ENCODE measurements at places on chromosomes 3 and 15. TPM values are rescaled to one million over a fixed set of nuclear protein-coding genes. Genes with fewer than 3 reads are reported as not detected.

The HCN4 gene
- total RNA-seq, result not detected

The SLC51B gene
- total RNA-seq, result not detected

The SI gene
- total RNA-seq, result not detected

The ADAMTSL3 gene
- total RNA-seq, result not detected

The CIDEC gene
- total RNA-seq, result not detected

The PDZRN3 gene
- total RNA-seq, result not detected

The SLC28A1 gene
- total RNA-seq, result not detected

The SLCO3A1 gene
- total RNA-seq, result 12.7 TPM

The KLF15 gene
- 0.46 TPM for total RNA-seq

The CCDC39 gene
- total RNA-seq, result not detected

DNA sequence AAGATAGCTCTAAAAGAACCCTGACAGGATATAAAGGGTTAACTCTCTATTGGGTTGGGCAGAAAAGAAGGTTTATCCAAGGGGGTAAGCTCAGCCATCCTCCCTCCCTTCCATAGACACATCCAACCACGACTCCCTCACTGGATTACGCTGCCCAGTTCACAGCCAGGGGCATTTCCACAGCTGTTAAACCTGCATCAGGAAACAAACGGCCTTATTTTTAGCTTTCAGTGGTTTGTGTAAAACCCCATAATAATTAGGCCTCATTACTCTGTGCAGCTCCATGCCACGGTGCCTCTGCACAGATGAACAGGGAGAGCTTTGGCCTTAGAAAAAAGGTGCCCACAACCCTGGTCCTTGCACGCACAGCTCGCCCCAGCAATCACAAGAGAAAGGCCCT is 110.6 kb downstream of the GABRB3 start:
- no peaks in the 10 kb centered on the region for H3K4me1 ChIP-seq
- H3K36me3 ChIP-seq, result no peaks in the 10 kb centered on the region
- DNase-seq, result no peak

DNA sequence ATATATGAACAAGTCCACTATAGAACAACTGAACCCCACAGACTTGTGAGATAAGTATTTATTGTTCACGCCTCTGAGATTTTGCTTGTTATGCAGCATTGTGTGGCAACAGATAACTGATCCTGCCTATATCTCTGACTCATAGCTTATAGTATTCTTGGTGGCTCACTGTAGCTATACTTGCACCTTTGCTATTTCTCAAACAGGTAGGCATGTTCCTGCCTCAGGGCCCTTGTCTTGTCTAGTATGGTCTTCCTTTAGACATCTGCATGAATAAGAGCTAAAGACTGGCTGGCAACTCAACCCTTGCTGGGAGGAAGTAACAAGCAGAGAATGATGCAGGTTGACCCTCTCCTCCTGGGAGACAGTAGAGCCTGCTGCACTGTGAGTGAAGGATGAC is 256.1 kb downstream of the CHST2 start:
- no peak overlapping the region for H3K4me3 ChIP-seq
- no peak for DNase-seq
- no peaks in the 10 kb centered on the region for H3K36me3 ChIP-seq
- H3K27ac ChIP-seq, result no peak overlapping the region

- H3K27ac ChIP-seq, result no peak overlapping the region
- peak; percentile 65 for DNase-seq
- H3K36me3 ChIP-seq, result no peaks in the 10 kb centered on the region
- H3K4me3 ChIP-seq, result no peak overlapping the region
- peaks cover 2% of the 10 kb centered on the region for H3K4me1 ChIP-seq
These were observed 16.6 kb downstream of the EPB42 start for GRCh38 chr15:43204016-43204901.

DNA sequence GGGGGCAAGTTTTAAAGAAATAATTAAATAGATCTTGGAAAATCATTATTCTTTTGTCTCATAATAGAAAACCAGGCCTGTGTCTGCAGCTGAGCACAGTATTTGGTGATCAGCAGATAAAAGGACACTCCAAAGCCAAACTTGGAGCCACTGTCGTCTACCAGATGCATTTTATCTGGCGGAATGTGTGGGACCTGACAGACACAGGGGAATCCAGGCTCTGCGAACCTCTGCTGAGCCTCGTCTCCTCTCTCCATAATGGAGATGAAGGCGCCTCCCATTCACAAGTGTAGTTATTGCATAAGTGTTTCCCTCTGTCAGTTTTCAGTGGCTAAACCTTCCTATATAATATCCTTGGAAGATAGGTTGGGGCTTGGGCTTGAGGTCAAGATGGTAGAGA is 42.1 kb downstream of the EEFSEC start:
- no peak for DNase-seq
- H3K27me3 ChIP-seq, result no peaks in the 10 kb centered on the region
- H3K4me1 ChIP-seq, result peaks cover 5% of the 10 kb centered on the region

DNA sequence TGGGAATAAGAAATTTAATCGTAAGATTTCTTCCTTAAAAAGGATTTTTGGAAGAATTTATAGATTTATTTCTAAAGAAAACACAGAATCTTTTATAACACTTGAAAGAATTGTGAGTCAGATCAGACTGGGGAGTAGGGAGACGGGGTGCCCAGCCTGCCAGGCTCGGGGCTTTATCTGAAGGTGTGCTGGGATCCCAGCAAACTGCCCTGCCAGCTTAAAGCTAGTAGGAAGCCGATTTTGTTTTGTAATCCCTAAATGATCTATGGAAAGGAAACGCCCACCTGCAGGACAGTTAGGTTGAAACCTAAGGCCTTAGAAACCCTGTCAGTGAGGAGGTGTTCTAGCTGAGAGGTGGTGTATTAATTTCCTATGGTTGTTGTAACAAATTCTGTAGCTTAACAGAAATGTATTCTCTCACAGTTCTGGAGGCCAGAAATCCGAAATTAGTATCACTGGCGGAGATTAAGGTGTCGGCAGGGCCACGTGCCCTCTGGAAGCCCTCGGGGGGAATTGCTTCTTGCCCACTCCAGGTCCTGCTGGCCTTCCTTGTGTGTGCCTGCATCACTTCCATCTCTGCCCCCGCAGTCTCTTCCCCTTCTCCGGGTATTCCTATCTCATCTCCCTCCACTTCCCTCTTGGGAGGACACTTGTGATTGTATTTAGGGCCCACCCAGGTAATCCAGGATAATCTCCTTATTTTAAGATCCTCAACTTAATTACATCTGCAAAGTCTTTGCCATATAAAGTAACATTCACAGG is 19.3 kb upstream of the RAB6B start:
- H3K36me3 ChIP-seq, result peaks cover 4% of the 10 kb centered on the region
- no peak overlapping the region for H3K4me3 ChIP-seq
- DNase-seq, result no peak
- H3K4me1 ChIP-seq, result no peaks in the 10 kb centered on the region

- no peaks in the 10 kb centered on the region for H3K36me3 ChIP-seq
- DNase-seq, result no peak
- H3K27me3 ChIP-seq, result no peaks in the 10 kb centered on the region
- no peaks in the 10 kb centered on the region for H3K4me1 ChIP-seq
- H3K4me3 ChIP-seq, result no peak overlapping the region
- H3K27ac ChIP-seq, result no peak overlapping the region
These were observed 124.7 kb downstream of the NEDD4 start for GRCh38 chr15:55868707-55869106.

GRCh38 chr3:68274286-68274685 is 619.9 kb upstream of the SUCLG2 start:
- H3K4me1 ChIP-seq, result no peaks in the 10 kb centered on the region
- no peak for DNase-seq
- H3K27ac ChIP-seq, result no peak overlapping the region
- H3K36me3 ChIP-seq, result no peaks in the 10 kb centered on the region
- no peak overlapping the region for H3K4me3 ChIP-seq

GRCh38 chr15:29062179-29062591 is 176.4 kb downstream of the APBA2 start:
- peaks cover 5% of the 10 kb centered on the region for H3K4me1 ChIP-seq
- H3K4me3 ChIP-seq, result no peak overlapping the region
- H3K27ac ChIP-seq, result no peak overlapping the region
- no peaks in the 10 kb centered on the region for H3K27me3 ChIP-seq
- no peak for DNase-seq

- no peaks in the 10 kb centered on the region for H3K36me3 ChIP-seq
- H3K4me1 ChIP-seq, result peaks cover 15% of the 10 kb centered on the region
- no peaks in the 10 kb centered on the region for H3K27me3 ChIP-seq
- no peak for DNase-seq
- H3K27ac ChIP-seq, result no peak overlapping the region
These were observed 343.9 kb downstream of the GRM7 start for GRCh38 chr3:7204848-7205156.

DNA sequence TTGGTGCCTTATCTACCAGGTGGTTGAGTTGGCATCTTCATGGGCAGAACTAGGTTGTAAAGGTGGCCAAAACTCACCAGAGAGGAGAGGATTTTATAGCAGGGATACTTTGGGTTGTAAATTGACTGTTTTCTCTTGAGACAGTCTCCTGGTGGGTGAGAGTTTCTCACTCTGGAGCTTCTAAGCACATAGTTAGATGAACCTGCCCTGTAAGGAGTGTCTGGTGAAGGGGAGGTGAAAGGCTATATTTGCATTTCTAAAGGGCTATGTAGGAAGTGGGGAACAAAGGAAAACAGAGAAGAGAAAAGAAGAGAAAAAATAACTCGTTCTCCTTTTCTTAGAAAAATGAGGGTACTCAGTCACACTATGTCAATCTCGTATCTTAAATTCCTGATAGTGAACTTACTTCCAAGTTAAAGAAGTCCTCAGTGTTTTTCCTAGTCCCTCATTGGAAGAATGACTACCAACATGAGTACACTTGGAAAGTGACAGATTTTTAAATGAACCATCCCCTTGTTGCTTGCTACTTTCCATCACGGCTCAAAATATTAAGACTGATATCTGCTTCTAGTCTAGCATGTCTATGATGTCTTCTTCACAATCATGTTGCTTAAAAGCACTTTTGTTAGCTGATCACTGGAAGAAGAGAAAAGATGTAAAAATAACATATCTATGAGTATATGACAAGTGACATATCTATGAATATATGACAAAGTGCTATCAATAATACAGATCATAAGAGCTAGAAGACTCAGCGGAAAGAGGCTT is 113.8 kb upstream of the P2RY1 start:
- H3K36me3 ChIP-seq, result no peaks in the 10 kb centered on the region
- peaks cover 1% of the 10 kb centered on the region for H3K27me3 ChIP-seq
- H3K27ac ChIP-seq, result no peak overlapping the region
- DNase-seq, result no peak
- no peaks in the 10 kb centered on the region for H3K4me1 ChIP-seq

GRCh38 chr15:87576486-87577176 is 679.9 kb downstream of the NTRK3 start:
- no peaks in the 10 kb centered on the region for H3K4me1 ChIP-seq
- no peaks in the 10 kb centered on the region for H3K36me3 ChIP-seq
- no peak overlapping the region for H3K4me3 ChIP-seq

GRCh38 chr3:72114773-72115172 is 329.8 kb upstream of the PROK2 start:
- H3K4me3 ChIP-seq, result no peak overlapping the region
- peaks cover 3% of the 10 kb centered on the region for H3K27me3 ChIP-seq
- no peak overlapping the region for H3K27ac ChIP-seq
- no peaks in the 10 kb centered on the region for H3K4me1 ChIP-seq

- H3K4me1 ChIP-seq, result no peaks in the 10 kb centered on the region
- H3K36me3 ChIP-seq, result peaks cover 7% of the 10 kb centered on the region
- H3K4me3 ChIP-seq, result no peak overlapping the region
These were observed 122.7 kb upstream of the MNS1 start for GRCh38 chr15:56587686-56588085.

DNA sequence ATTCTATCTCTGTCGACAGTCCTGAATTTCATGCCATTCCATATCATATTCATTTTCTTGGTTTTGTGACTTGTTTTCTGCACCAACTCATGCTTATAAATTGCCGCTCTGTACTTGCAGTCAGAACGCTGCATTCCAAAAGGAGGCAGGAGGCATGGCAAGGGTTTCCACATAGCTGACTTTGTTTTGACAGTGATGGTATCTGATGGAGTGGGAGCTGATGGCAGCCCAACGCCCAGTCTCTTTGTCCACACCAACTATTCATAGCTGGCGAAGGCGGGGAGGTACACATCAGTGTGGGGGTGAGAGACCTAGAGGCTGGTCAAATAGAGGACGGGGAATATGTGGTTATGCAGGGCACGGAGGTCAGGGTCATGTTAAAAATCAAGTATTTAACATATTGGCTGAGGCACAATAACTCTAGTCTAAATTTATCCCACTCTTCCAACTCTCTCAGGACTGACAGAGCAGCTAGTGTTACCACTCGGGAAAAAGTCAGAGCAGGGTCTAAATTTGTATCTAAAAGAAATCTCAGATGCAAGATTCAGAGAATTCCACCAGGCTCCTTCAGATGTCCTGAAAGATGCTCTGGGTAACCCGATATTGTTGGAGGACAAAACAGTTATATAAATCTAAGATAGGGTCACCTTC is 67.8 kb upstream of the ATP13A3 start:
- H3K36me3 ChIP-seq, result no peaks in the 10 kb centered on the region
- peak; percentile 0 for DNase-seq
- H3K27ac ChIP-seq, result no peak overlapping the region
- H3K27me3 ChIP-seq, result no peaks in the 10 kb centered on the region

DNA sequence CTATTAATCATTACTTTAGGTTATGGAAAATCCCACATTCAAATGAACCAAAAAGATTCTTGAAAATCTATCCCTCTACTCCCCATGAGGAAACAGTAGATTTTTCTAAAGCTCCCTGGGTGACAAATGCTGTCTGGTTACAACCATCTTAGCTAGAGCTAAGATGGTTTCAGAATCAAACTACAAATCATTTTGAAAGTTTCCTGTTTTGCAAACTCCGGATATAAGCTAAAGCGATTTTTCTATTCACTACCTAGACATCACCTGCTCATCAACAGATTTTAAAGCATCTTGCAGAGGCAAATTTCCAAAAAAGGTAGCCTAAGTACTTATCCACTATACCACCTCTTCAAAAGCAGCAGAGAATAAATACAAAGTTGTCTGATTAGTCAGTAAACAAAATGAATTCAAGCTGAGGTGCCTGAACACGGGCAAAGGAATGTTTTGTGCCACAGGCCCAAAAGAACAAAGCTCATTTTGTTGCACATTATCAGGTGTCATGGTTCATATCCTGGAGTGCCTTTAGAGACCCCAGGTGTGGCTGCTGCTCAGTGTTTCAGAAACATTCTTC is 204.9 kb downstream of the TNIK start:
- peak overlapping the region; percentile 54 for H3K4me3 ChIP-seq
- no peaks in the 10 kb centered on the region for H3K27me3 ChIP-seq
- no peak for DNase-seq
- H3K27ac ChIP-seq, result peak overlapping the region; percentile 82

- H3K4me3 ChIP-seq, result no peak overlapping the region
- H3K27ac ChIP-seq, result no peak overlapping the region
- no peaks in the 10 kb centered on the region for H3K27me3 ChIP-seq
- no peaks in the 10 kb centered on the region for H3K4me1 ChIP-seq
- H3K36me3 ChIP-seq, result no peaks in the 10 kb centered on the region
These were observed 676.0 kb upstream of the SEMA6D start for GRCh38 chr15:47041301-47041700.

DNA sequence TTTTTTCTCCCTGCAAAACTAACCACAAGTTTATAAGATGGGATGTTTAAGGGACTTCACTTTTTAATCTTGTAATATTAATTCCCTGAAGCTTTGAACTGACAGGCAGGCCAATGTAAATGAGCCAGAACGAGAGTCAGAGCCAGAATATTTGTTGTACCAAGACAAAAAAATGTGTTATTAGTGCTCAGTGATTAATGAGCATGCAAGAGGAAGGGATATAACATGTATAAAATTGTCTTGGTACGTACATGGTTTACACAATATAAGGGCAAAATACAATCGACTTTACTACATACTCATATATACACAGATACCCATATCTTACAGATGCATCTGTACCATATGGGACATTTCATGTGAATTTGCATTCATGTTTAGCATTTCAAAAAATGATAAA is 331.2 kb downstream of the MECOM start:
- no peaks in the 10 kb centered on the region for H3K4me1 ChIP-seq
- DNase-seq, result no peak
- no peak overlapping the region for H3K4me3 ChIP-seq
- H3K27ac ChIP-seq, result no peak overlapping the region
- H3K36me3 ChIP-seq, result no peaks in the 10 kb centered on the region
- H3K27me3 ChIP-seq, result peaks cover 3% of the 10 kb centered on the region
